ENCODE measurements at places on chromosomes 1 and 21. TPM values are rescaled to one million over a fixed set of nuclear protein-coding genes. Genes with fewer than 3 reads are reported as not detected.

Gene AMY1B
- not detected for total RNA-seq

Gene MACO1
- 17.5 TPM for total RNA-seq

Gene PKLR
- not detected for total RNA-seq

Gene CNR2
- total RNA-seq, result not detected
